HCT116 (cell line): ENCODE measurements at places on chromosomes 16 and 17. TPM values are rescaled to one million over a fixed set of nuclear protein-coding genes. Genes with fewer than 3 reads are reported as not detected.
A peak's percentile ranks its signal among the peaks of the same experiment; 100 is the strongest.

The EVPLL gene
- total RNA-seq = not detected

The IRX3 gene
- 2.0 TPM for total RNA-seq

- no peaks in the 10 kb centered on the region for H3K4me1 ChIP-seq
- H3K27me3 ChIP-seq = no peaks in the 10 kb centered on the region
- DNase-seq = no peak
- H3K27ac ChIP-seq = no peak overlapping the region
- no peak overlapping the region for H3K4me3 ChIP-seq
- peaks cover 23% of the 10 kb centered on the region for H3K36me3 ChIP-seq
Observed at GRCh38 chr17:37123386-37123785, 174.6 kb downstream of the AATF start.

DNA sequence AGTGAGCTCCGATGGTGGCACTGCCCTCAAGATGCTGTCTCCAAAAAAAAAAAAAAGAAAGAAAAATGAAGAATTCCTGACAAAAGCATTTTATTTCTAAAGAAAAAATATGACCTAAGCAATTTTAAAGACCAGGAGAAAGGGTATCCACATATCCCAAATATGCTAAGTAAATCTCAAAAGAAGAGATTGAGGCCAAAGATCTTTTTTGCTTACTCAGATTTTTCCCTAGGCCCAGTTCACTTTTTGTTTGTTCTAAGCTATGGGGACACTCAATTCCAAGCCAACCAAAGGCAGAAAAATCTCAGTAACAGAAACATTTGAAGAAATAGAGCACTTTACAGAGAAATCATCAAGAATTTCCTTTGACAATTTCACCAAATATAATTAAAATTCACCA is 150.8 kb downstream of the SOX9 start:
- H3K27me3 ChIP-seq = no peaks in the 10 kb centered on the region
- H3K36me3 ChIP-seq = no peaks in the 10 kb centered on the region
- peaks cover 10% of the 10 kb centered on the region; the same call in 1 of the 2 replicates for H3K4me1 ChIP-seq
- H3K27ac ChIP-seq = no peak overlapping the region
- no peak for DNase-seq

DNA sequence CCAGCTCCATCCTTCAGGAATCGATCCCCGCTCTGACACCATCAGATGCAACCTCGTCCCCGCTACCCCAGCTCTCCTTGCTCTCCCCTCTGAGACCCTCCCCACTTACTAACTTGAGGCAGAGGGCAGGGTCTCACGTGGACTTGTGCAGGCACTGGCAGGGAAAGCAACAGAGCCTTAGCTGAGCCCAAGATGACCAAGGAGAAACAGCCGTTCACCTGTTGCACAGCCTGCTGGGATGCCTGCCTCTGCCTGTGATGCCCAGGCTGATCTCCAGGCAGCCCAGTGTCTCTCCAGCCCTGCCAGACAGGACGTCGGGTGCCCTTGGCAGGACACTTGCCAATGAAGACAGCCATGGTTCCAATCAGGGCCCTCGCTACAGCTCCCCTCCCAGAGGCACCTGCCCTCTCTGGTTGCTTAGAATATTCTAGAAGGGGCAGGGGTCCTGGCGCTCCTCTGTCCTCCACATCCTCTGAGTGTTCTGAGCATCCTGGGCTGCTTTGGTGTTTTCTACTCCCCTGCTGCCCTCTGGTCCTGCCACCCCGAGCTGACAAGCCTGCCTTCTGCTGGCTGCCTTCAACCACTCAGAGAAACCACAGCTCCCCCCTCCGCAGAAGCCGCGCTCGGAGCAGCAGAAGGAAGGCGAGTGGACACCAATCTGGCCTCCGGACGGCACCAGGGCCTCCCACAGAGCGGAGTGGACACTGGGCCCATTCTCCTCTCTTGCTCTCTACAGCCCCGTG is 6.7 kb downstream of the CEP295NL start:
- peaks cover 11% of the 10 kb centered on the region; the same call in 1 of the 2 replicates for H3K4me1 ChIP-seq
- H3K36me3 ChIP-seq = no peaks in the 10 kb centered on the region
- no peaks in the 10 kb centered on the region for H3K27me3 ChIP-seq
- H3K27ac ChIP-seq = no peak overlapping the region

GRCh38 chr16:68446681-68447652 is 1.3 kb downstream of the SMPD3 start:
- no peak overlapping the region for H3K4me3 ChIP-seq
- H3K27ac ChIP-seq = no peak overlapping the region
- H3K4me1 ChIP-seq = no peaks in the 10 kb centered on the region
- no peaks in the 10 kb centered on the region for H3K36me3 ChIP-seq
- DNase-seq = no peak
- H3K27me3 ChIP-seq = peaks cover 22% of the 10 kb centered on the region

DNA sequence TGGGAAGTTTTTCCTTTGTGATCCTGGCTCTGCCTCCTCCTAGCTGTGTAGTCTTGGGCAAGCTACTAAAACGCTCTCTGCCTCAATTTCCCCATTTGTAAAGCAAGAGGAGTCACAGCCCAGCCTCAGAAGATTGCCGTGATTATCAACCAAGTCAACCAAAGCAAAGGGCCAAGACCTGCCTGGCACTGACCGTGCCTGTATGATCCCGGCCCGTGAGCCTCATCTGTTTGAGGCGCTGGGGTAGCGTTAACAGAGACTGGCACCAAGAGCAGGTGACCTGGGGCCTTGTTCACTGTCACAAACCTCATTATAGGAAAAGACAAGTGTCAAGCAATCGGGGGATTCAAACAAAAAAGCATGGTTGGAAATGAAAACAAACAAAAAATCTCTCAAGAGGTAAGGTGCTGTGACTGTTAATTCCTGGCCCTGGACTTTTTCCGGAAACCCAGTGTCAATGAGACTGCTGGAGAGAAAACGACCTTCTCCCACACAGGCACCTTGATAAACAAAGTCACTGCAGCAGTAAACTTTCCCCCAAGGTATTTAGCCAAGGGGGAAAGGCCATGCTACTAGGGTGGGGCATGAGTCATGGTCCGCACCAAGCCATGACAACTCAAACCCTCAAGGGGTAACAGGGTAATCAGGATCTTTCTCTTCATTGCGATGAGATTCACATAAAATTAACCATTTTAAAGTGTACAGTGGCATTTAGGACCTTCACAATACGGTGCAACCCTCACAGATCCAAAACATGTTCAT is 5.4 kb downstream of the MEAK7 start:
- H3K36me3 ChIP-seq = peaks cover 42% of the 10 kb centered on the region
- no peak overlapping the region for H3K27ac ChIP-seq
- H3K27me3 ChIP-seq = no peaks in the 10 kb centered on the region
- peaks cover 57% of the 10 kb centered on the region for H3K4me1 ChIP-seq

DNA sequence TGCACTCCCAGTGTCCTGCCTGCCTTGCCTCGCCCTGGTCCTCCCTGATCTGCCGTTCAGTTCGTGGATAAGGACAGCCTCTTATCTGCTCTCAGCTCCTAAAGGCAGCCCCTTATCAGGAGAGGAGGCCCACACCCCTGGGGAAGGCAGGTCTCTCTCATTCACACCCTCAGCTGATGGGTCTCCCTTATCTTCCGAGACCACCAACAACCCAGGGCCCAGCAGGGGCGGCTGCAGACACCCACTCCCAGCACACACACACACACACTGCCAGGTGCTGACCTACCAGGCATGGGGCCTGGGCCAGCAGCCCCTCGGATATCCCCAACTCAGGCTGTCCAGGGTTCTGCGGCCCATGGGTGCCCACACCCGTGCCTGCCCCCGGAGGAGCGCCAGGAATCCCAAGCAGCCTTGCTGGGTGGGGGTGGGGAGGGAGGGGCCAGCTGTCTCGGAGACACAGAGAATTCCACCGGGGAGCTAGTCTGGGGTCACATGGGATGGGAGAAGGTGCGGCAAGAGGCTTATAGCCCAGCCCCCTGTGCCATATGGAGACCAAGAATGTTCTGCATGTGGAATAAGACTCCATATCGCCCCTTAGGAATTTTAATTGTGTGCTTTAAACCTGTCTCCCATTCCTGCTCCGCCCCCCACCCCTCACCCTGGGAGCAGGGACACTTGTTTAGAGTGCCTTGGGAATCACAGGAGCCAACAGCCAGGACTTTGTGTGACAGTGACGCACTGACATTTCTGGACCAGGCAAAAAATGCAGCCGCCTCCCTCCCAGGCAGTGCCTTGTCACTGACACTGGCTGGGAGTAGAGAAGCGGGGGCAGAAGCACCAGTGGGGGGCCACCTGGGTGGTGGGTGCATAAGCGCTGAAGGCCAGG is 41.9 kb upstream of the EMP2 start:
- no peak for DNase-seq
- no peak overlapping the region for H3K4me3 ChIP-seq
- H3K27ac ChIP-seq = no peak overlapping the region
- H3K4me1 ChIP-seq = peaks cover 12% of the 10 kb centered on the region
- H3K27me3 ChIP-seq = no peaks in the 10 kb centered on the region

- H3K4me1 ChIP-seq = no peaks in the 10 kb centered on the region
- H3K36me3 ChIP-seq = peaks cover 59% of the 10 kb centered on the region; the same call in 1 of the 2 replicates
- DNase-seq = no peak
- H3K4me3 ChIP-seq = no peak overlapping the region
- no peak overlapping the region for H3K27ac ChIP-seq
Observed at GRCh38 chr17:34991606-34992005, 11.3 kb downstream of the LIG3 start.

The ARHGAP44 gene
- total RNA-seq = 7.3 TPM

GRCh38 chr17:62805234-62805633 is 2.9 kb downstream of the MARCHF10 start:
- H3K4me1 ChIP-seq = peaks cover 13% of the 10 kb centered on the region
- H3K36me3 ChIP-seq = no peaks in the 10 kb centered on the region
- H3K27me3 ChIP-seq = no peaks in the 10 kb centered on the region
- no peak overlapping the region for H3K27ac ChIP-seq

- no peaks in the 10 kb centered on the region for H3K36me3 ChIP-seq
- H3K27me3 ChIP-seq = no peaks in the 10 kb centered on the region
- H3K27ac ChIP-seq = no peak overlapping the region
- no peak for DNase-seq
Observed at GRCh38 chr17:17538417-17539391, 42.5 kb upstream of the RASD1 start.

- H3K36me3 ChIP-seq = peaks cover 14% of the 10 kb centered on the region; the same call in 1 of the 2 replicates
- H3K27me3 ChIP-seq = no peaks in the 10 kb centered on the region
- no peak for DNase-seq
- H3K27ac ChIP-seq = peak overlapping the region; percentile 60
- H3K4me3 ChIP-seq = peak overlapping the region; percentile 59
- H3K4me1 ChIP-seq = peaks cover 33% of the 10 kb centered on the region
Observed at GRCh38 chr16:88569614-88569984, 604 bp upstream of the ZC3H18 start.

The ABCA3 gene
- 5.4 TPM for total RNA-seq

The SOX8 gene
- total RNA-seq = 5.2 TPM

The NOMO2 gene
- 110 TPM for total RNA-seq

The IRX5 gene
- 0.86 TPM for total RNA-seq
